ENCODE measurements at places on chromosomes 3 and 15.

DNA sequence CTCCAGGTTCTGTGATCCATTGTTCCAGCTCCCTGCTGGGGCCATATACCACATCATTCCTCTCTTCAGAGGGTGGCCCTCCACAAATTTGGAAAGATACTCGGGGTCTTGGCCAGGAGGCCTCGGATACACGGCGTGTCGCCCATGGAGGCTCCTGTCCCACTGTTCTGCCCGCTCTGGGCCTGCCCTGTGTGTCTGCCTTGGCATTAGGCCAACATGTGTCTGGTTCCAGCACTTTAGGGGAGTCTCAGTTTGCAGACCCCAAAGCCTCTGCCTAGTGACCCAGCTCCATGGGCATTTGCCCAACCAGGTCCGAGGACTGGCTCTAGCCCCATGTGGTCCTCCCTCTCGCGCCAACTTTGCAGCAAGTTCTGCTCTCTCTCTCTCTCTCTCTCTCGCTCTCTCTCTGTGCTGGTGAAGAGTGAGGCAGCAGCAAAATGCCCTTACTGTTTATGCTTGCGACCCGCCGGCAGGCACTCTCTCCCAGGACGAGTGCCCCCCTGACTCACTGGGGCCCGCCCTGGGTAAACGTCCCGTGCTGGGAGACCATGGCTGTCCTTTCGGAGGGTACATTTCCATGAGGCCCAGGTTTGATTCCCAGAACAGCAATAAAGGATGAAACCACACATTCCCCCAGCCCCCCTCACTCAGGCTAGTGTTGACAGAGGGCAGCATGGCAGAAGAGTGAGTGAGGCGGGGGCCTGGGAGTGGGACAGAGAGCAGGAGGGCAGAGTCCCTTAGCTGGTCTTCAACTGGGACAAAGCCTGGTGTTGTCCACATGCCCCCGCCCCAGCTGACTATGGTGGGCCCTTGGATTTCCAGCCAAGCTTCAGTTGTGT is 77.9 kb downstream of the ISG20 start:
- no peak for DNase-seq

- no peak for DNase-seq
Measured at GRCh38 chr3:42071904-42072812, 19.0 kb upstream of the TRAK1 start.

DNA sequence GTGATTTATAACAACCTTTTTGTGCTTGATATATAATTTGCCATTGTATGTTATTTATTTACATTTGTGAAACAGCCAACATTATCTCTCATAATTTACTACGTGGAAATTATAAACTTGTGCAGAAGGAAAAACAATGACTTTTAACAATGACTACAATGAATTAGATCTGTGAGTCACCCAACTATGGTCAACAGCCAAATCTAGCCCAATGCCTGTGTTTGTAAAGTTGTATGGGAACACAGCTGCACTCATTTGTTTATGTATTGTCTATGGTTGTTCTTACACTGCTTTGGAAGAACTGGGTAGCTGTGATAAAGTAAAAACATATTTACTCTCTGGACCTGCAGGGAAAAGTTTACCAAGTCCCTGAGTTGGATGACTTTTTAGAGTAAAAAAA is 110.4 kb downstream of the OTOL1 start:
- no peak for DNase-seq

DNA sequence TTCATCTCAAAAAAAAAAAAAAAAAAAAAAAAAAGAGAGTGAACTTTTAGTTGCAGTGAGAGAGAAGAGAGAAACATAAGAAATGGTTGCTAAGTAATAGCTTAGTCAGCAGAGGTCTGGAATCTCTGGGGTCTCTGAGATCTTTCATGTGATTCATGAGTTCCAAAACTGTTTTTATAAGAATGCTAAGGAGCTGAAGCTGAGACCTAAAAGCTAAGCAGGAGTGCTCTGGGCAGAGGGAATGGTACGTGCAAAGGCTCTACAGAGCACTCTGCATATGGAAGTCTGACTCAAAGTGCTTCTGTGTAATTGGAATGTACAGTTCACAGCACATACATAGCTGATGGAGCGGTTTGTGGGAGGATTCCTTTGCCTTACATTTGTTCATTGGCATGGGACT is 66.3 kb upstream of the LRIG1 start:
- DNase-seq: no peak

DNA sequence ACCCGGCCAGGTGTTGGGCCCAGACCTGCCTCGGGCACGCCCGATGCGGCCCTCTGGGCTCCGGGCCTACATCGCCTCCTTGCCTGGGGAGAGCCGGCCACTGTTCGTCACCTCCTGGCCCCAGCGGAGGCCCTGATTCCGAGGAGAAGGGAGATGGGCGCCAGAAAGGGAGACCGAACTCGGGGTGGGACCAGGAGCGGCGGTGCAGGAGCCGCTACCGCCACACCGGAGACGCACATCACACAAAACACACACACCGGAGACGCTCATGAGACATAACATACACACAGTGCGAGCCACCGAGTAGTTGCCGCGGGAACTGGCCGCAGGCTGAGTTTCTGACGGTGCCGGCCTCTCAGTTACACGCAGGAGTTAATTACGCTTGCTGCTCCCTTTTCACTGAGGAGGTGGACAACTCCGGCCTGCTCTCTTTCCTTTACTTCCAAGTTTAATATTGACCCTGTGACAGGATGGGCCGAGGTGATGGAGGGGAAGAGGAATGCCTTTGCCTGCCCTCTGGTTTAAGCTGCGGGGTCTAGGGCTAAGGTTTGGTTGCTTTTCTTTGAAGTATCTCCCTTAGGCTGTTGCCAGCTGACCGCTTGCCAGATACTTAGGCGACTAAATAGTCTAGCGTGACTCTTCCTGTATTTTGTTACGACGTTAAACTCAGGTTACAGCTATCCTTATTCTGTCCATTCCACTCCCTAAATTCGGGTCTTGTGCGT is 570 bp downstream of the PCNP start:
- DNase-seq: peak; percentile 37

DNA sequence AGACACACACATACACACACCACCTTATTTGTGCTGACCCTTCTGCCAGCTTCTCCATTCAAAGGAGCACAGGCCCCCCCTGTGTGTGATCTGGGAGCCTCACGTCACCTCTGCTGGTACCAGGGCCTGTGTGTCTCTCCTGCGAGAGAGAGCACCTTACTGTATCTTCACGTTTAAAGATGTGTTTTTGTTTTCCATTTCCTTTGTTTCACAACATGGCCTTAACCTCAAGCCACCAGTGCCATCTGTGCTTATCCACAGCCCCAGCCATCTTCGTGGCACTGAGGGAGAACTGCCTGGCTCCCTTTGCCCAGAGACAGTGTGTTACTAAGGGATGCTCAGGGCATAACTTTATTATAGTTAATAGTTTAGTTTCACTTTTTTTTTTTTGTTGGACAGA is 52.3 kb downstream of the ABHD2 start:
- DNase-seq: no peak

GRCh38 chr3:123480428-123480827 is 31.5 kb upstream of the ADCY5 start:
- DNase-seq: no peak

DNA sequence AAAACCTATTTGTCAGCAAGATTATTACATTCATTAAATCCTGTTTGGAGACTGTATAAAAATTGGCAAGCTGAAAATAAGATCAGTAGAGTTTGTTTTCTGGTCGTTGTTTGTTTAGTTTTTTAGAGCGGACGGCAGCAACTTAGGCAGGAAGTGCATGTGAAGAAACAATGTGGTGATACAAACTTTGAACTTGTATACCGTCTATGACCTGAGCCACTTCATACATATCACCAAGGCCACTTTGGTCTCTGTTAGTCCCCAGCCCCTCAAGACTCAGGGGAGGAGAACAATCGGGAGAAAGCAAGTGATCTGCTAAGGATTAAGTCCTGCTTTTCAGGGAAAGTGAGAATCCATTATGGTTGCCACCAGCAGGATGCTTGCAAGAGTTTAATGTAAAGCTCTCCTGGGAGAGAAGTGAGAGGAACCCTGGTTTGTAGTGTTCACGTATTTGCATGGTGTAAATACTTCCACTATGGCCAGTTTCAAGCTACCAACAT is 31.1 kb downstream of the RASGRP1 start:
- DNase-seq: no peak

- no peak for DNase-seq
Measured at GRCh38 chr3:69539134-69539533, 153.2 kb upstream of the FRMD4B start.

DNA sequence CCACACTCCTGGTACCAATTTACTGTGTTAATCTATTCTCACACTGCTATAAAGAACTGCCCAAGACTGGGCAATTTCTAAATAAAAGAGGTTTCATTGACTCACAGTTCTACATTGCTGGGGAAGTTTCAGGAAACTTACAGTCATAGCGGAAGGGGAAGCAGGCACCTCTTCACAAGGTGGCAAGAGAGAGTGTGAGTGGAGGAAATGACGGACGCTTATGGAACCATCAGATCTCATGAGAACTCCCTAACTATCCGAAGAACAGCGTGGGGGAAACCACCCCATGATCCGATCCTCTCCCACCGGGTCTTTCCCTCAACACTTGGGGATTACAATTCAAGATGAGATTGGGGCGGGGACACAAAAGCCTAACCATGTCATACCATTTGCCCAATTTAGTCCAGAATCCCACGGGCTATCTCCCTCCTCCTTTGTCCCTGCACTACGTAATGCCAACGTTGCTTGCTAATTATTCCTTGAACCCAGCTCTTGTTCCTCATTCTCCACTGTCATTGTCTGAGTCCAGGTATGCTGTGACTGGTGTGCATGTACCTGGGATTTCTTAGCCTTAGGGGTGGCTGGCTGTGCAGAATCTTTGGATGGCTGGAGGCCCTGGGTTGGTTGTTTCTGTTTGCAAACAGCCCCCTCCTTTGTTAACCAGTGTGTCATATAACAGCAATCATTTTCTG is 3.4 kb downstream of the PIGZ start:
- DNase-seq: no peak

DNA sequence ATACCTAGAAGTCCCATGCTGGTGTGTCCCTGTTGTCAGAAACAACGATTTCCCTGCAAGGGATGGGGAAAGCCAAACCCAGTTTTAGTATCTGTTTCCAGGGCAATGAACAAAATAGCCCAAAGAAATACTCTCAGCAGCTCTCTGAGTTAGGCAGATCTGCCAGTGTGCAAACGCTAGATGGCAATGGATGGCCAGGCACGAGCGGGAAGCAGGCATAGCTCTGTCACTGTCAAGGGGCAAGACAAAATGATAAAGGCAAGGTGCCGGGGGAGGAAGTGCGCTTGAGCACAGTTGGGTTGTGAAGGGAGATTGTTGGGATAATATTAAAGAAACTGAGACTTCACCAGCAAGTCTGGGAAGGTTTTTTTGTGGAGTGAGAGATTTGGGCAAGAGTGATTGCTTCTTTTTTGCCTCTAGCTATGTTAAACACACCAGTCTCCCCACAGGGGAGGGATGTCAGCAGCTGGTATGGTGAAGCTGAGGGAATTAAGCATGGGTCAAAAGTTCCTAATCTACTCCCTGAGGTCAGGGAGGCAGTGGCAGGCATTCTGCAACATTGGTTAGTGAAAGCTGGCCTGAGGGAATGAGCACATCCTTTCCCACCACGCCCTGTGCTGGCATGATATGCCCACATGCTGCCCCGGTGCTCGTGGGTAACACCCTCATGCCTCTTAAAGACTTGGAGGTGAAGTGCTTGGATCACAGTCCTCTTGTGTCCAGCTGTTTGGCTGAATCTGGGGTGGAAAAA is 117.5 kb downstream of the PDCD6IP start:
- DNase-seq: no peak

- no peak for DNase-seq
Measured at GRCh38 chr3:38027466-38028465, 1.7 kb downstream of the PLCD1 start.

DNA sequence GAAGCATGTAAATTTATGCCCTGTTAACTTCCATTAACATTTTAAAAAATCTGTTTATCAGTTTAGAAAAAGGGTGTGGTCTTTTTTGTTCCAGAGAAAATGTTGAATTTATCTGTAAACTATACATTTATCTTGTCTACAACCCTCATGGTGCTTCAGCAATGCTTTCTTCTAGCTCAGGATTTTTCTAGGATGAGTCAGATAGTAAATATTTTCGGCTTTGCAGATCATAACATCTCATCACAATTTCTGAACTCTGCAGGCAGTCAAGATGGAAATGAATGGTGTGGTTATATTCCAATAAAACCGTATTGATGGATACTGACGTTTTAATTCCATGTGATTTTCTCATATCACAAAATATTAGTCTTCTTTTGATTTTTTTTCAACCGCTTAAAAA is 70.5 kb upstream of the FOXB1 start:
- no peak for DNase-seq

DNA sequence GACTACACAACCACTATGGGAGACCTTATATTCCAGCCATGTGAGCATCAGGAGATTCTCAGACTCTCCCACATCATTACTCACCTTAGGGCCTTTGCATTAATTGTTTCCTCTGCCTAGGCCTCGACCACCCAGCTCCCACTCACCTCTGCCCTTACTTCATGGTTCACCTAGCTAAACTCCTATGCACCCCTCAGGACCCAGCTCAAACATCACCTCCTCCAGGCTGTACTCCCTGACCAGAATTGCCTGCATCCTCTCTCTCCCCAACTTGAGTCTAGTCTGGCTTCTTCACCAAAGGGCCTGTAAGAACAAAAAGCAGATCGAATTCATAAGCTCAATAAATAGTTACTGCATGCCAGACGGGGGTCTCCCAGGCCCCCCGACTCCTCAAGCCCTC is 53.1 kb upstream of the FAM174B start:
- DNase-seq: no peak

DNA sequence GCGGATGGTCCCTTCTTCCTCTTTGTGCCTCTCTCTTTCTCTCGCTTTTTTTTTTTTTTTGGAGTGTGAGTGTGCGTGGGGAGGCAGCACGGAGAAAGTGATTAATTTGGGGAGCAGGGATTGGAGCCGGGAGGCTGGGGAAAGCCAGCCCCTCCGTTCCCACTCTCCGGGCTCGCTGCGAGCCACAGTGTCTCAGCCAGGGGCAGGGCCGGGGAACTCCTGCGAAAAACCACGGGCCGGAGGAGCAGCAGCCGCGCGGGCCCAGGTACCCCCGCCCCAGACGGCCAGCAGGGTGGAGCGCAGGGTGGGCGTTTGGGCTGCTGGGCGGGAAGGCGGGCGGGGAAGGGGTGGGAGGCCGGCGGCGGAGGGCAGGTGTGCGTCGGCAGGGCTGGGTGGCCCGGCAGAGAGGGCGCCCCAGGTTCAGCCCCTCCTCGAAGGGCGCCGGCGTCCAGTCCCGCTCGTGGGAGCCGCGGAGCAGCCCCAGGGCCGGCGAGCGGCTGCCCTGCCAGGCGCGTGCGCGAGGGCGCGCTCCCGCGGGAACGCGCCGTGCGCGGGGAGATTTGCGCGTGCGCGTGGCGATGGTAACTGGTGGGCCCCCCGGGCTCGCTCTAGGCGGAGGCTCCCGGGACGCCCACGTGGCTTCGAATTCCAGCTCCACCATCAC is 1.4 kb downstream of the CHL1 start:
- no peak for DNase-seq
